ENCODE measurements at places on chromosomes 5 and 9.

DNA sequence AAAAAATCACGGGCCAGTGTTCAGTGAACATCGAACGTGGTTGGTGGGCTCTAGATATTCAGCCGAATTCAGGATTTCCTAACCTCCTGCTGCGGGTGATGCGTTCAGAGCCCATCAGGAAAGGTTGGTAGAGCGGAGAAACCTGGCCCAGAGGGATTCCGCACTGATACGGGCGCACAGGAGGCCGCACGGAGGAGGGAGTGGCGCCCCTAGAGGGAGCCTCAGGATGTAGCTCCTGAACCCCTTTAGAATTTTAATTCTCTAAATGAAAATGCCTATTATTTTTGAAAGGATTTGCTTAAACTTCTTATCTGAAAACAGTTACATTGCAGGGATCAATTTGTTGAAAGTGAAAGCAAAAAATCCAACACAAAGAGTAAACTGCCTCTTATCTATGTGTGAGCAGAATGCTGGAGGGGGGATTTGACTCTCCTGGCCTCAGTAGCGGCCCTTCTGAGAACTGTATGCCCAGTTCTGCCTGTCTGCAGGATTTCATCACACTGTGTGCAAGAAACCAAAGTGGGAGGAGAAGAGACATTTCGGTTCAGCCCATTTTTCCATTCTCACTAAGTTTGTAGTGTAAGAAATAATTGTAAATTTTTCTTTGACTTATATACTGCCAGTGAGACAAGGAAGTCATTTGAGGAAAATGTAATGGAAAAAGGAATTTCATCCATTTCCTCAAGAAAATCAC is 75.9 kb downstream of the TENT4A start:
- no peak for DNase-seq

- no peak for DNase-seq
These were observed 2.9 kb downstream of the SMAD5 start for GRCh38 chr5:136135536-136135935.

- DNase-seq: no peak
These were observed 793 bp downstream of the AGPAT2 start for GRCh38 chr9:136686534-136686793.

GRCh38 chr5:151214614-151215545 is 9.0 kb downstream of the CCDC69 start:
- DNase-seq: no peak

GRCh38 chr9:14499976-14500375 is 186.0 kb upstream of the NFIB start:
- no peak for DNase-seq

DNA sequence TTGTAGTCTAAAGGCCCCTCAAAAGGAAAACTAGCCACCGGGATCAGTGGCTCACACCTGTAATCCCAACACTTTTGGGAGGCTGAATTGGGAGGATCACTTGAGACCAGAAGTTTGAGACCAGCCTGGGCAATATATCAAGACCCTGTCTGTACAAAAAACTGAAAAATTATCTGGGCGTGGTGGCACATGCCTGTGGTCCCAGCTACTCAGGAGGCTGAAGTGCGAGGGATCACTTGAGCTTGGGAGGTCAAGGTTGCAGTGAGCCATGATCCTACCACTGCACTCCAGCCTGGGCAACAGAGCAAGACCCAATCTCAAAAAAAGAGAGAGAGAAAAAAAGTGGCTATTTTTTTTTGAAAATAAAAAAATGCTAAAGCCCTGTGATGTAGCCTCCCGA is 55.2 kb downstream of the FBXW11 start:
- DNase-seq: no peak

- DNase-seq: no peak
These were observed 219.9 kb upstream of the NREP start for GRCh38 chr5:111976705-111977435.

- no peak for DNase-seq
These were observed 58.7 kb upstream of the PRR16 start for GRCh38 chr5:120405286-120405864.

DNA sequence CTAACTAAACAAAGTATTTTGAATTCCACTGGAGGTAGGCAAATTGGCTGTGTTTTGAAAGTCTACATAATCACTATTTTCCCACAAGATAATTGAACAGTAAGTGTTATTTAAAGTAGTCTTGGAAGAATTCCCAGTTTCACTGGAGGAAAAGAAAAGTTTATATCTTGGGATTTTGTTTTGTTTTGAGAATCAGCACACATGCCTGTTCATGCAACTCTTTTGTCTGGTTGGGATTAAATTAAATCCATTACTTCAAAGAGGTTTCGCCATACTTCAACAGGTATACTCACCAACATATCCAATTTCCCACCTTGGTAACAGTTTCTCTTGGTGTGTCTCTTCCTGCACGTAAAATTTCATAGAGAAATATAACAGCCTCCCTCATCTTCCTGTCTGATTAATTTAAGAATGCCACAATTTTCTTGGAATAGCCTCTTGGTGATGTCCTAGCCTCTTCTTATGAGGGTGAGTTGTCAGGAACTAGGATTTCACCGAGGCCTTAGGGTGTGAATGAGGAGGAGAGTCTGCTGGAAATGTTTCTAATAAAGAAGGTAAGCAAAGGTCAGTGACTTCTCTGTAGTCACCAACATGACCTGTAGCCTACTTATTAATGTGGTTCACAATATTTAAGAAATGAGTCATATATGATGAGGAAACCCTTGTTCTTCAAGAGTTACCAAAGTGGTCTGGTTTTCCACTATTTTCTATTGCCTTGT is 48.1 kb downstream of the ITGA2 start:
- no peak for DNase-seq

DNA sequence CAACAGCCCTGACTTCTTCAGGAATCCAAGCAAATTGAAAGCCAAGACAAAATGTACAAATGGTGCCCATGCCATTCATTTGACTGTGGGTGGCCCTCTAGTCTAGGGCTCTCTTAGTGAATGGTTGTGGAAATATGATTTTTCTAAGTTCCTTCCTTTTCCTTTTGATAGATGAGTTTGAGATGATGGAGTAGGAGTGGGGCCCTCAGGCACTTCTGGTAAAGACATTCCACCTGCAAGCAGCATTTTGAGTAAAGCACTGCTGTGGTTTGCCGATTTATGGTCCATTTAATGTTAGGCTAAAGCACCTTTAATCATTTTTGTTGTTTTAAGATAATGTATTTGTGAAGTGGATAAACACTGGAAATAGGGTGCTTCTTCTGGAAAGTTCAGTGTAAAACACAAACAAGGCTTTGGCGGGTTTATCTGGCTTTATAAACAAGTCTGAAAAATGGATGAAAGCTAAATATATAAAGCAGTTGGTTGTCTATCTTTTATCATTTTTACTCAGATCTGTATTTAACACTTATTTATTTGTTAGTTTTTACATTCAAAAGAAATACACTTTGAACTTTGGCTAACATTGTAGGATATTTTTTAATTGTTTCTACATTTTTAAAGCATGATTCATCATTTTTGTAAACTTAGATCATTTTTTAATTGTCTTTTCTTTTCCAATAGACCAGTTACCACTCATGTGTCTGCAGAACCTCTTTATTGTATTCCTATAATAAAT is 213.5 kb downstream of the PJA2 start:
- DNase-seq: no peak

GRCh38 chr5:66639037-66639436 is 42.8 kb downstream of the MAST4 start:
- no peak for DNase-seq

DNA sequence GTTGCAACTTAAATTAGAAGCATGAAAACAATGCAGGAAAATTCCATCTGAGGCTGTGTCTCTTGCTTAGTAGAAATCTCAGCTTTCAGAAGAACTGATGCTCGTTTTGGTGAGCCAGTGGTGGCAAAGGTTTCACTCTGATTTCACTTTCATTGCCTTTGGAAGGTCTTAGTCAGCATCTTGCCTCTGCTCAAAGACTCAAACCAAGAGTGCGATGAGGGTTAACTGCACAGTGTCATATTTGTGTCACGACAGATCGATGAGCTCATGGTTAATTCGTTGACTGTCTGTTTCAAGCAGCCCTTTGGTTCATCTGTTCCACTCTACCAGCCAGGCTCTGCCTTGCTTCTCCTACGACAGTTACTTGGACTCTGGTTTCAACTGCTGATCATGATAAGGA is 331.3 kb upstream of the KIF2A start:
- DNase-seq: no peak

DNA sequence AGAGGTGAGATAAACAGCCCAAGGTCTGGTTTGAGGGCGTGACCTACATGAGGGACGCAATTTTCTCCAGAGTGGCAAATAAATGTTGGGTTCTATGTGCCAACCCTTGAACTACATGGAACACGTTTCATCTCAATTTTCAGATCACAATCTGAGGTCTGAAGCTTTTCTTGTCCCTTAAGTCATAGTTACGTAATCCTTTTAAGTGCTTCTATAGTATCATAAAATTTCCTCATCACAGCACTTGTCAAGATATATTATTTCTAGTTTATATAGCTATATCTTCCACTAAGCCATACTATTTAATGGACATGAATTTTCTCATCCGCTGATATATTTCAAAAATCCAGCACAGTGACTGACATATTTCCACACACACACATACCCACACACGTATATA is 53.1 kb upstream of the GRIN3A start:
- DNase-seq: no peak

- DNase-seq: no peak
These were observed 54.7 kb downstream of the NAA35 start for GRCh38 chr9:85995599-85995998.

GRCh38 chr9:69645488-69645887 is 26.7 kb downstream of the APBA1 start:
- DNase-seq: no peak

DNA sequence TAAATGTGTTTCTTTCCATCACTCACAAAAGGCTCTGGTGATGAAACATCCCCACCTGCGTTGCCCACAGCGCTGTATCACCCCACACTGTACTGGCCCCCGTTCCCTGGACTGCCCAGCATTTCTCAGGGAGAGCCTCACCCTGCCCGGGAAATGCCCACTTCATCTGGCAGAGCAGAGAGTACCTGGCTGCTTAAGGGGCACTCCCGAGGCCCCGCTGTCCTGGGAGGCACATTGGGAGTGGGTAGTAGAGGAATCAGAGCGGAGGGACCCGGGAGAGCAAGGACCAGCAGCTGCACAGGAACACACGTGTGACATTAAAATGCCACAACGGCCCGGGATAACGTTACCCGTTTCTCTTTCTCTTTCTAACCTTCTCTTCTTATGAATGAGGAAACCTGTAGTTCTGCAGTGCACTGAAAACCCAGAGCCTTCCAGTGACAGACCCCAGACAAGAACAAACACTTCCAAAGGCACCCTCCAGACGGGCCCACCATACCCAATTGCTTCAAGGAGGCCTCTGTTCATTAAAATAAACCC is 110.0 kb downstream of the ROR2 start:
- no peak for DNase-seq

- DNase-seq: no peak
These were observed 141.8 kb downstream of the DOCK2 start for GRCh38 chr5:169778622-169779596.

GRCh38 chr5:105195765-105196164 is 1633.2 kb upstream of the NUDT12 start:
- no peak for DNase-seq

GRCh38 chr5:57531333-57531732 is 48.7 kb upstream of the ACTBL2 start:
- no peak for DNase-seq

DNA sequence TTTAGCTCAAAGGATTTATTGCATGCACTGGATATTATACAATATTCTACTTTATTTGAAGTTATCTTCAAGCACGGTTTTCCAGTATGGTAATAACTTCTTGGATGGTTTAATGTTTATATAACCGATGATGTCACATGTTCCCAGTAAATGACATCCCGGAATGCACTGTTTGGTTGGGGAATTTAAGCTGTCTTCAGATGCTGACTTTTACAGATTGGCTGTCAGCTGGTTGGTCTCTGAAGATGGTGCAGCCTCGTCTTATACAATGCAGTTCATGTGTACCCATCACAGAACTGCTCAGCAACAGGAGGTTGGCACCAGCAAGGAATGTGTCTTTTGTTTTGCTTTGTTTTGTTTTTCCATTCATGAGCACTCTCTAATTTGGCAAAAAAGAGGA is 143.8 kb downstream of the PRKACG start:
- DNase-seq: no peak

- no peak for DNase-seq
These were observed 182.1 kb upstream of the ACTBL2 start for GRCh38 chr5:57664700-57665099.

- no peak for DNase-seq
These were observed 11.1 kb downstream of the GLDC start for GRCh38 chr9:6634444-6634843.

- DNase-seq: no peak
These were observed 106.8 kb downstream of the RXRA start for GRCh38 chr9:134433101-134433500.

GRCh38 chr5:169020102-169020501 is 280.8 kb downstream of the SLIT3 start:
- no peak for DNase-seq

DNA sequence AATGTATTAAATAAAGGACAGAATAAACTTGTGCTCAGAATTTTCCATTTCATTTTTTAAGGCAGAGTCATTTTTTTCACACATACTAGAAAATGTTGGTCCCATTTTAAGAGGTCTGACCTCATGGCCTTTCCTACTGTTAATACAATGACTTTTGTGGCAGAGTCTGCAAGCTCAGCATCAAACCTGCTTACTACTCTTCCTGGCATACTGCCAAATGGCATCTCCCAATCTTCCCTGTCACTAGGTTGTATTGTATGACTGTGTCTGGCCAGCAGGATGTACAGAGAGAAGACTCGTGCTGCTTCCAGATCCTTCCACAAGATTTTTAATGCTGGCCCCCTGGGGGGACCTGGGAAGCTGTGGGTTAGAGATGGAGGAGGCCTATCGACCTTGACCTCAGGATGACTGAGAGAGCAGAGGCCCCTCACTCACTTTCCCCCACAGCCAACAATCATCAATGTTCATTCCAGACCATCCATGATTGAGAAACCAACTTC is 64.7 kb downstream of the BARX1 start:
- no peak for DNase-seq
